ENCODE measurements at places on chromosomes 1 and 21. TPM values are rescaled to one million over a fixed set of nuclear protein-coding genes. Genes with fewer than 3 reads are reported as not detected.

DNA sequence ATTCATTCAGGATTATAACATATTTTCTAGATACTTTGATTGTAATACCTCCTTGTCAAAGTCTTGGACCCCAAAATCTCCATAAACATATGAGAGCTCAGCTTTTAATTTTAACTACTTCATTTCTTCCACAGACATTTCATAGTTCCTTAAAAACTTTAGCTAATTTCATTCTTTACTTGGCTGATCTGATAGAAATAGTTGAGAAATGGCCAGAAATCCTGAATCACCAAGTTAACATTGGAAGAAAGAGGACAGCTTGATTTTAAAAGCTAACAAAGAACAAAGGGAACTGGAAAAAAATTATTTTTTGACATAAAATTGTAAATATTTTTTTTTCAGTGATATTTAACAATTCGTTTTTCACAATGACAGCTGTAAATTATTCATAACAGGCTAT is 216.5 kb downstream of the NTNG1 start:
- DNase-seq: no peak

GRCh38 chr1:40945491-40945973 is 34.0 kb upstream of the CTPS1 start:
- DNase-seq: no peak

DNA sequence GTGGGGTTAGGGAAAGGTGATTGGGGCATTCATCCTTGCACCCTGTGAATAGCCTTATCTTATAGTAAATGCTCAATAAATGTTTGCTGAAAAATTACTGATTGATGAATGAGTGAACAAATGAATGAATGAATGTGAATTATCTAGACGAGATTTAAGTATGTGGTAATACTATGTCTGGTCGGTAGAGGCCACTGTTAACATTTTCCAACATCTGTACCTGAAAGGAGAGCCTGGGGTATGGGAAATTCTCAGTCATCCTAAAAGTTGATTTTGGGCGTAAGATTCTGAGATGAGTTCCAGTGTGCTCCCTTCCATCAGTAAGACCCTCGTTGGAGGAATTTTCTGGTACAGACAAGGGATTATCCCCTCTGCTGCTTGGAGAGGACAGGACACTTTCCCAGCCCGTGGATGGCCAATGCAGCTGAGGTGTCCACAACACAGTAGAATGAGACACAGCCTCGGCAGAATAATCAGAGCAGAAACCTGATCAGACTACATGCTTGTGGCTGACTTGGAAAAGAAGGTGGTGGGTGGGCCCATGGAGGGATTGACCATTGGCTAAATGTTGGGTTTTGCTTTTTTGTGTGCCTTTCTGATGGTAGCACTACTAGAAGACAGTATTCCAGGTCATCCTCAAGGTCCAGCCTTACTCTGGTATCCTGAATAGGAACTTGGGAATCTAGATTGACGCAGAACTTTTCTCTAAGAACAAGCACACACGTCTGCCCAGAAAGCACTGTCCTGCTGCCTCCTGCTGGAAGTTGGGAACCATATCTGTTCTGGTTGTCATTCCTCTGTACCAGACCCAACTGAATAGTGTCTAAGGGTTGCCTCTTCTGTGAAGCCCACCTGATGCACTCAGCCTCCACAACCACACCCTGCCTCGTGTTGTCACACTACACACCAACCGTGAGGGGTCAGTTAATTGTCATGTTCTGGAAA is 262.0 kb downstream of the TNR start:
- no peak for DNase-seq

DNA sequence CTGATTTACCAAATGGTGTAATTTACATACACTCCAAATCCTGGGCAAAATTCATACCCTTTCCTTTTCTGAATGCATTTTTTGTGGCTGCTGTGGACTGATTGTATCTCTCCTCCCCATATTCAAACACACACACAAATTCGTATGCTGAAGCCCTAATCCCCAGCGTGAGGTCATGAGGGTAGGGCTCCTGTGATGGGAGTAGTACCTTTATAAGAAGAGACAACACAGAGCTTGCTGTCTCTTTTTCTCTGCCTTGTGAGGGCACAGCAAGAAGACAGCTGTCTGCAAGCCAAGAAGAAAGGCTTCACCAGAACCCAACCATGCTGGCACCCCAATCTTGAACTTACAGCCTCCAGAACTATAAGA is 24.4 kb downstream of the DUSP10 start:
- no peak for DNase-seq

- no peak for DNase-seq
Observed at GRCh38 chr1:29559056-29559455, 322.7 kb downstream of the PTPRU start.

DNA sequence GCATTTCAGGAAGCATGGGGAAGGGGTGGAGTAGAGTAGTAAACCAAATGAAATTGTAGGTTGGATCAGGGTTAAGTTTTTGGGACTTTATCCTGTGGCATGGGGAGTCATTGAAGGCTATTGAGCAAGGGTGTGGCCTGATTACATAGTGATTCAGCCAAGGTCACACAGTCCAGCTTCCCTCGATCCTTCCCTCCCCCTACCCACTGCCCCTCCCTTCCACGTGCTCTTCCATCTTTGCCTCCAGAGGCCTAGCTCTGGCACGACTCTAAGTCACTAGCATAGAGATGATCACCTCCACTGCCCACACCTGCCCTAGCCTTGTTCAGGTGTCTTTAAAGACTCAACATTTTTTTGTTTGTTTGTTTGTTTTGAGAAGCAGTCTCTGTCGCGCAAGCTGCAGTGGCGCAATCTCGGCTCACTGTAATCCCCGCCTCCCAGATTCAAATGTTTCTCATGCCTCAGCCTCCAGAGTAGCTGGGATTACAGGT is 37.2 kb upstream of the SLC9A1 start:
- no peak for DNase-seq

- no peak for DNase-seq
Observed at GRCh38 chr1:165907256-165907857, 79.9 kb downstream of the UCK2 start.

GRCh38 chr1:69707103-69707502 is 139.4 kb downstream of the LRRC7 start:
- DNase-seq: peak; percentile 42

GRCh38 chr1:54323921-54324250 is 82.3 kb downstream of the SSBP3 start:
- no peak for DNase-seq

DNA sequence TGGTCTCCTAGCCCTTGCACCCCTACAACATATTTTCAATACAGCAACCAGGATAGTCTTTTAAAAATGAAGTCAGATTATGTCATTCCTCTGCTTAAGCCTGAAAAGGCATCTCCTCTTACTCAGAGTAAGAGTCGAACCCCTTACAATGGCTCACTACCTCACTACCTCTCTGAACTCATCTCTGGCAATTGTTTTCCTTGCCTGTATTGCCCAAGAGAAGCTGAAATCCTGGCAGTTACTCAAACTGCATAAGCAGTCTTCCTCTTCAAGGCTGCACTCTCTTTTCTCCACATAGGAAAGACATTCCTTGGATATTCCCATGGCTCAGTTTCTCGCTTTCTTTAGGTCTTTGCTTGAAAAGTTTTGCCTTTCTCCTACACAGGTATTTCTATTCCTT is 22.7 kb downstream of the CLDN8 start:
- DNase-seq: no peak

GRCh38 chr1:150780510-150780909 is 14.9 kb upstream of the CTSS start:
- DNase-seq: no peak

- DNase-seq: no peak
Observed at GRCh38 chr1:153565529-153566374, at the start of gene S100A2. TSS of gene S100A2 (minus strand) at chr1:153565844. CDS start at chr1:153563877, 1,967 bp downstream.

- DNase-seq: no peak
Observed at GRCh38 chr1:246549665-246550064, 16.4 kb downstream of the TFB2M start.

DNA sequence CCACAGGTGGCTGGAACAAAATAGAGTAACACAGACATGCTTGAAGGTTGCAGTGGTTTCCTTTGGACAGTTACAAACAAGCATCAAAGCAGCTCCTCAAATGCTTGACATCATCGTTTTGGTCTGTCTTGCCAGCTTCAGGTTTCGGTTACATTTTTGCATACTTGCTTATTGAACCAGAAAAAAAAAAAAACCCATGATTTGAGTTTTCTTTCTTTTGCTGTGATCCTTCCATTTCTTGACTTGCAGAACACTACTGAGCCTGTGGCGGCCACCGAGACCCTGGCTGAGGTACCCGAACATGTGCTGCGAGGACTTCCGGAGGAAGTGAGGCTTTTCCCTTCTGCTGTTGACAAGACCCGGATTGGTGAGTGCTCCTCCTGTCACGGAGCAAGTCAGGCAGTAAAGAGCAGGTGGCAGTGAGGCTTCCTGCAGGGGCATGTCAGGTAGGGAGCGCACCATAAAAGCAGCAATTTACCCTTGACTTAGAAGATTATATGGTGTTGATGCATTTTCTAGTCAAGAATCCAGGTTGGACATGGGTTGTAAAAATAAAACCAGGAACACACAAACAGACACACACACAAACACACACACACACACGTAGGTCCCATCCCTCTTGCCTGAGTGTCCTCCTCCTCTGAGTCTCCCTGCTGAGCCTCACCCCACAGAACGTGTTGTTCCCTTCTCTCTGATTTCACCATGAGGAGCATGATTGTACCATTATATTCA is 30.9 kb downstream of the PRDM2 start:
- no peak for DNase-seq

GRCh38 chr1:112800289-112800688 is 85.2 kb upstream of the PPM1J start:
- no peak for DNase-seq

GRCh38 chr1:235067396-235068157 is 61.1 kb downstream of the TOMM20 start:
- no peak for DNase-seq

- DNase-seq: no peak
Observed at GRCh38 chr1:41895552-41895951, 23.2 kb downstream of the HIVEP3 start.

GRCh38 chr1:234912548-234913277 is 215.9 kb downstream of the TOMM20 start:
- no peak for DNase-seq

- DNase-seq: no peak
Observed at GRCh38 chr1:153841463-153841994, 66.3 kb downstream of the SLC27A3 start.

- peak; percentile 48 for DNase-seq
Observed at GRCh38 chr1:90725657-90726424, 8.7 kb upstream of the BARHL2 start.

DNA sequence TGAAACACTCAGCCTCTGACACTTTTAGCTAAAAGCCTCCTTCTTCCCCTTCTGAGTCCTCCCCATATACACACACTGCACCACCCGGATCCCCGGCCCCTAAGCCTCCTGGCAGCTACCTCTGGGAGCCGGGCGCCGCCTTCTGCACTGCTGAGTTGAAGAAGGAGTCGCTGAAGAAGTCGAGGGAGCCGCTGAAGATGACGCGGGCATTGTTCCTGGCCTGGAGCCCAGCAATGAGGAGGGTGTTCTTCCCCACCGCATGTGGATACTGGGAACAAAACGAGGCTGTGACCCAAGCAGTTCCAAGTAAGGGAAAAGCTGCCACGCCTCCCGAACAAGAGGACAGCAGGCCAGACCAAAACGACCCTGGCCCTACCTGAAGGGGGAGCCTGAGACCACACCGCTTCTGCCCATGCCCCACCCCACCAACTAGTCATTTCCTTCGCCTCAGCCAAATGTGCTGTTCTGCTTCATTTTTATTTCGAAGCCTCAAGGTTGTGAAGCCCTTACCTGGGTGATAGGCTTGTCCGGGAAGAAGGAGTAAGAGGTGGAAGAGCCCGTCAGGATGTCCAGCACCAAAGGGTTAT is 7.0 kb downstream of the DDOST start:
- DNase-seq: no peak

- no peak for DNase-seq
Observed at GRCh38 chr21:20086508-20086907, 911.7 kb upstream of the NCAM2 start.

DNA sequence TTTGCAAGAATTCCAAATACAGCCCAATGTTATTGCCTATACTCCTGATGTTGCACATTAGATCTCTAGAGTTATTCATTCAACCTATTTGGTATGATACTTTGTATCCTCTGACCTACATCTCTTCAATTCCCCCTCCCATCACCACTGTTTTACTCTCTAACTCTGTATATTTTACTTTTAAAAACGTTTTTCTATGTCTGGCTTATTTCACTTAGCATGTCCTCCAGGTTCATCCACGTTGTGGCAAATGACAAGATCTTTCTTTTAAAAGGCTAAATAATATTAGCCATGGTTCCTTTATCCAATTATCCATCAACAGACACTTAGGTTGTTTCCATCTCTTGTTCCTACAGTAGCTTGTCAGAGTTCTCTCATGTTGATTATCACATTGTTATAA is 207.1 kb upstream of the PTGFR start:
- DNase-seq: no peak

DNA sequence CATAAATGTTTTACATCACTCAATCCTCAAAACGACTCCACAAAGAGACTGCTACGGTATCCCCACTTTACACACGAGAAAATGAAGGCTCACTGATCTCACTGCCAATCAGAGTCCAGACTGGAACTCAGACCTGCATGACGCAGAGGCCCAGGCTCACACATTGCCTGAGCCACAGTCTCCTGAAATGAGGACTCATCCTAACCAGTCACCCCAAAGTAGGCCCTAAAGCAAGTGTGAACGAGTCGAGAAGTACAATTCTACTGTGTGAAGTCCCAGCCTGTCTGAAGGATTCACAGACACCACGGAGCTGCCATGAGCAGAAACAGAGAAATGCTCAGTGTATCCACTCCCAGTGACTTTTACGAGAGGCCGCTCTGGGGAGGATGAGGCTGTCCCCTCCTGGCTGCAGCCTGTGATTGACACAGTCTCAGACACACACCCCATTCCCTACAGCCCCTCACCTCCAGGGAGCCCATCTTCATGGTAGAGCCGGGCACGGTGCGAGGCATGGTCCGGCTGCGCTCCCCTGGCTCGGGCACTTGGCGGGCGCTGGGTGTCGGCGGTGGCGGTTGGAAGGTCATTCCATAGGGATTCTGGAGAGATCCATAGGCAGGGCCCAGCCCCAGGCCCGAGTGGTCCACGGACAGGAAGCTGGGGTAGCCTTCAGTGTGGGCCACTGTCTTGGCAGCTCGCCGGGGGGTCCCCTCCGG is 26.7 kb upstream of the COL16A1 start:
- no peak for DNase-seq

- no peak for DNase-seq
Observed at GRCh38 chr1:213273546-213273945, 222.5 kb downstream of the RPS6KC1 start.

- no peak for DNase-seq
Observed at GRCh38 chr1:155210314-155211104, 2.0 kb downstream of the MTX1 start.

The PLD5 gene
- 0.96 TPM for total RNA-seq

The RGS13 gene
- not detected for total RNA-seq

The PSRC1 gene
- 13.9 TPM for total RNA-seq

The ADGRL4 gene
- total RNA-seq: not detected

The SV2A gene
- 34.9 TPM for total RNA-seq

The RGS4 gene
- 31.6 TPM for total RNA-seq

The MANEAL gene
- total RNA-seq: 112 TPM

The PDPN gene
- total RNA-seq: 4.8 TPM

All from glutamatergic neuron (in vitro differentiated cells).